ENCODE measurements at places on chromosomes 6 and 20.

DNA sequence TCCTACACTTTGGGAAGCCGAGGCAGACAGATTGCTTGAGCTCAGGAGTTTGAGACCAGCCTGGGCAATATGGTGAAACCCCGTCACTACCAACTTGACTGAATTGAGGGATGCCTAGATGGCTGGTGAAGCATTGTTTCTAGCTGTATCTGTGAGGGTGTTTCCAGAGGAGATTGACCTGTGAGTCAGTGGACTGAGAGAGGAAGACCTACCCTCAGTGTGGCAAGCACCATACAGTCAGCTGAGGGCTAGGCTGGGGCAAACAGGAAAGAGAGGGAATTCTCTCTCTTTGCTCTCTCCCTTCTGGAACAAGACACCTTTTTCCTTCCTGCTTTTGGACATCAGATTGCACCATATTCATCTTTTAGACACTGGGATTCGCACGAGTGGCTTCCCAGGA lies 3.7 kb upstream of the ZUP1 start:
- DNase-seq = no peak

- no peak for DNase-seq
These were observed 73.9 kb upstream of the SLC22A16 start for GRCh38 chr6:110550353-110550752.

GRCh38 chr20:25005220-25005619 lies 12.7 kb upstream of the APMAP start:
- DNase-seq = no peak

DNA sequence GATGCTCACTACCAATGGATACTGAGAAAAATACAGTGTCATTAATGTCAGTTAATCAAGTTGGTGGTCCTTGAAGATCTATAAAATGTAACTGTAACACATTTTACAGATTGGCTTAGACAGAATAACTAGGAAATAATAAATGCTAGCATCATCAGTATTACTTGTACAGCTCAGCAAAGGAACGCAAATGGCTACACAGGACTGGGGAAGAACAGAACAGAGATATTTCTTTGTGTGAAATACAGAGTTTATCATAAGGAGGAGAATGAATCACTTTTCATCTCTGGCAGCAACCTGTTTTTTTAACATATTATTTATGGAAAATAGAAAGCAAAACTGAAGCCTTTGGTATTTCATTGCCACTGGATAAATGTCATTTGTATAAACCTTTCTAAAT lies 8.2 kb upstream of the QKI start:
- DNase-seq = no peak

DNA sequence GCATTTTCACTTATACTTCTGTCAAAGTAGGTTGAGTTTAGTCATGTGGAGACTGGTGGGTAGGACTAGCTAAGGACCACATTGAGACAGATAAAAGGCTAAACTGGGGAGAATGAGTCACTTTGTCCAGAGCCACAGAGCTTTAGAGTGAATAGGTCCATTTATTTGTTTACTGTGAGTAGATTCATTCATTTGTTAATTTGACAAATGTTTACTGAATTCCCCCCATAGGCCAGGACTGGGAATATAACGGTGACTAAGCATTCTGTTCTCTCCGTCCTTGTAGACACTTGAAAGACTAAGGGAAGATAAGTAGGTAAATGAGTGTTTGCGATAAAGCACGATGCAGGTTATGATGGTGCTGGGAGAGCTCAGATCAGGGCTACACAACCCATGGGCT lies 699.7 kb upstream of the ID4 start:
- no peak for DNase-seq

- DNase-seq = no peak
These were observed 323.4 kb downstream of the BTBD9 start for GRCh38 chr6:38316099-38316868.

GRCh38 chr20:53296025-53296424 lies 297.6 kb downstream of the ZNF217 start:
- no peak for DNase-seq

DNA sequence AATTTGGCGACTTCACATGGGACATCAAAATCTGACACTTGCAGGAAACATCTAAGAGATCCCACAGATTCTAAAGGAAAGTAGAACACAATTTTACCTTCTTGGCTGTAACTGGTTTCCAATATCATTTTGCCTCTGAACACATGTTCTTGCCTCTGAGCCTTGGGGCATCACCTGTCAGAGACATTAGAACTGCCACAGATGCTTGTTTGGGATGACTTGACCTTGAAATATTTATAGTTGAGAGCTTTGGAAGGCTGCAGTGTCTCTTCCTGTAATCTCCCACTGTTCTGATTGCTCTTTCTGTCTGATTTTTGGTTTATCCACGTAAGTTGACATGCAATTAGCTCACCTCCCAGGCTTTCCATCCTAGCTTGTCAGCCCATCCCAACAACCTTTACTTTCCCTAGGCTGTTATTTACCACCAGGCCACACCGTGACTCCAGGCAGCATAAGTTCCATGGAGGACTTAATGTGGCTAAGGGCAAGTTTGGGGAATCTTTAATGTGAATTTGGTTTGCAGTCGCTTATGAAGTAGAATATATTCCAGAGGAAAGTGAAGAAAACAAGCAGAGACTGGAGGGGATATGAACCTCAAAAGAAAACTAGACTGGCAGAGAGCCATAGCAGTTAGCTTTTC lies 256.5 kb upstream of the RIN2 start:
- DNase-seq = no peak

- no peak for DNase-seq
These were observed 92.9 kb downstream of the ZMYND8 start for GRCh38 chr20:47263465-47264084.

GRCh38 chr6:113976806-113977205 lies 5.9 kb upstream of the HDAC2 start:
- no peak for DNase-seq

DNA sequence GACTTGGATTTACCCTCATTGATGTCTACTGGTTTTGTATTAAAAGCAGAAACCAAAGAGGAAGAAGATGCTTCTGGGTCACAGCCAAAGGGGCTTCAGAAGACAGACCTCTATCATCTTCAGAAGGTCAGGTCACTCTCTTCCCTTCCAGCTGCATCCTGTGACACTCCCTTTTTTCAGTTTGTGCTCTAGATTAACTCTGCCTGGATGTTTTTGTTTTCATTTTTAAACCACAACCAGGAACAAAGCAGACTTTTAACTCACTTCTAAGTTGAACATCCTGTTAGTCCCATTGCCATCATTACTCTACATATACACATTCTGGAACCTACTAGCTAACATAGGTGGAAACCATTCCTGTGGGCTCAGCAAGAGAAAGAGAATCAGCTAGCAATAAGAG lies 45.2 kb downstream of the AKIRIN2 start:
- no peak for DNase-seq

GRCh38 chr6:167664678-167665660 lies 161.7 kb upstream of the AFDN start:
- no peak for DNase-seq

DNA sequence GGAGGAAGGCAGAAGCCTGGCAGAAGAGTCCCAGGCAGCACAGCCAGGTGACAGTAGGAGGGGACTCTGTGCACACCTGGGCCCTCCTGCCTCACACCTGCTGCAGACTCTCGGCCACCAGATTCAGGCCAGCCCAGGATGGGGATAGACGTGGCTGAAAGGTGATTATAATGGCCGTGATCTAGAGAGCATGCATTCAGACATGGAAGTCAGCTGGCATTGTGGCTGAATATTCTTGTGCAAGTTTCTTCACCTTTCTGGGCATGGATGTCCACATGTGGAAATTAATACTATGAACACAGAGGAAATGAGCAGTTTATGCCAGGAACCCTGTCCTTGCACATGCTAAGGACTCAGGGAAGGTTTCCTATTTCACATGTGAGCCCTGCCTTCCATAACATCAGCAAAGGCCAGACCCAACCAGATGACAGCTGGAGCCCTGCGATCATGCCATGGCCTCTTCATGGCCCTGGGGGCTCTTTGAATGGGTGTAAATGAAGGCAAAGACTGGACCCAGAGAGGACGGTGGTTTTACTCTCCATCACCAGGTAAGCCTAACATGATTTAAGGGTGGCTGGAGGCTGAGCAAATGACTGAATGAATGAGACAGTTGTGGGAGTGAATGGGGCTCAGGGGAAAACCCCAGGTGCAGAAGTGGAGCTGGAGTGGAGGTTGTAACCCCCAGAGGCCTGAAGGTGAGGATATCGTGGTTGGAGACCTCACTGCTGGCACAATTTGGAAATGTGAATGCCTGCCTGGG lies 2.7 kb upstream of the RAET1L start:
- no peak for DNase-seq

DNA sequence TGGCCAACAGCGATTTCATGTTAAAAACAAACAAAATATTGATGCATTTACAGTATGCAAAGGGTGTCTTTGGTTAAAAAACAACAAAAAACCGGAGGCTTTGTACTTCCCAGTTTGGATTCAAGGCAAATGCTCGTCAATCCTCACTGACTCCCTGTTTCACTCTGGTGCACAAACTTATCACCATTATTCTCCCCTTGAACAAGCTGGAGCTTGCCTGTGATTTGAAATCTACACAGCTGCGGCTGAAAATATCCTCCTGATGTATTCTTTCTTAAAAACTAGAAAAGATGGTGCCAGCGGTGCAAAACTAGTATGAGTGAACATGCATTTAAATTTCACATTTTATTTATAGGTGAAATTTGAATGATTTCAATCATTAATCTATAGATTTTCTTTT lies 3.3 kb downstream of the PERP start:
- no peak for DNase-seq

GRCh38 chr6:19690325-19691075 lies 146.7 kb upstream of the ID4 start:
- no peak for DNase-seq

DNA sequence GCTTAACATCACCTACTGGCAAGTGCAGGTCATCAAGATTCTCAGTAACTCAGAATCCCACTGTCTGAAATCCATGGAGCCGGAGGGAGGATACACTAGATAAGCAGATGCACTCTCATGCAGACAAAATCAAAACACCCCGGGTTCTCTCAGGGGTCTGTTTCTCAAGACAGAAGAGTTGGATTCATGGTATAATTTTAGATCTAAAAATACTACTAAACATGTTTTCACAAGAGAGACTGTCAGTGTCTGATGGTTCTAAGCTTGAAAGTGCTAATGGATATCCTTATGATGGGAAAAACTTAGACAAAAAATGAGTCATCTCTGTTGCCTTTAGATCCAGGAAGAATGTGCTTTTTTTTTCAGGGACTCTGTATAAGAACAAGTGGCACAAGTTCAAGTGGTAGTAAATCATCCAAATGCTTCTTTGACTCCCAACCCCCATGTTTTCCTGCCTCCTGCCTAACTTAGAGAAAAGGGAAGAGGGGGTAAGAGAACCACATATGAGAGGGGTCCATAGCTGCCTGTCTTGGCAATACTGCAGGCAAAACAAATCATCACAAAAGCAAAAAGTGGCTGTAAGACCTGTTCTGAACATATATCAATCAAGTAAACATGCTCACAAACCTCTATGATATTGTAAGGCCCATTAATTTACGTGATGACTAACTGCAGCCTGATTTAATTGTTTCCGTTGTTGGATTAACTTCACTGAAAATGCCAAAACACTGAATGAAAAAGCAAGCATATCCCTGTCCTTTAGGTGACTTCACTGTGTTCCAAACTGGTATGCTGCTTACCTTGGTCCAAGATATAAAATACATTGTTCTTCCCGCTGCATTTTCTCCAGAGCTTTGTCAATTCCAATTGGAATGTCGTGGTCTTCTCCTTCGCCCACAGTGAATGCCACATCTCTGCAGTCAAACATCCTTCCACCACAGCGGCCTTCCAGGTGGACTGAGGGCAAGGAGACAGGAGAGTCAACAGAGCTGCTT lies 84.0 kb upstream of the TULP1 start:
- DNase-seq = no peak

DNA sequence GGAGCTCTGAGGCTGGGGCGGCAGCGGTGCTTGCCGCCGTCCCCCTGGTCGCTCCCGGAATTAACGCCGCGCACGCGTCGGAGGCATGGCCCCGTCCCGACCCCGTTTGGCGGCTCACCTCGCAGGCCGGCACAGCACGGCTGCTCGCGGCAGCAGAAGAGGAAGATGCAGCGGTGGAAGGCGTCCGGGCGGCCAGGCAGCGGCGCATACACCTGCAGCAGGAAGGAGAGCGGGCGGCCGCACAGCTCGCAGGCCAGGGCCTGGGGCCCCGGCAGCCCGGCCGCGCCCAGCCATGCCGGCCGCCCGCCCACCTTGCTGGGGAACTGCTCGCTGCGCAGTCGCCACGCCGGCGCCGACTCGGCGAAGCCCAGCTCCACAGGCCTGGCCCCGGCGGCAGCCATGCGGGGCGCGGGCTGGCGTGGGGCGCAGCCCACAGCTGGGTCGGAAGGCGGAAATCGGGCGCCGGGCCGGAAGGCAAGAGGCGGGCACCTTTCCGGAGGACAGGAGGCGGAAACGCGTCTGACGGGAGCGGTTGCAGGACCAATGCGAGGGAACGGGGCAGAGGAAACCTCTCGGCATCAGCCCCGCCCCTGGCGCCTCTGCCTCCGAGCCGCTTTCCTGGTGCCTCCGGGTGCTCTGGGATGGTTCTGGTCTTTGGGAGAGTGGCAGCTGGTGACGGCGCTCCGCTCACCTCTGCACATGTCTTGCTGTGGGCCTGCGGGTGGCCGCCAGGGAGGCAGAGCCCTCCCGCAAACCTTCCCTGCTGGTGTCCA lies at the start of gene PDCD2:
PDCD2 (minus strand) TSS at position 457 of the 773 bp plus-strand sequence; CDS start at position 401, 56 bp downstream.
- peak; percentile 94 for DNase-seq

GRCh38 chr20:62088258-62089127 lies 22.8 kb upstream of the TAF4 start:
- no peak for DNase-seq

- DNase-seq = no peak
These were observed 62.1 kb downstream of the OLIG3 start for GRCh38 chr6:137432054-137432611.

GRCh38 chr6:169812257-169812644 lies 60.8 kb downstream of the ERMARD start:
- DNase-seq = no peak

GRCh38 chr6:105474234-105474633 lies 71.4 kb upstream of the PREP start:
- no peak for DNase-seq

GRCh38 chr6:22108199-22108598 lies 188.6 kb downstream of the PRL start:
- no peak for DNase-seq

- DNase-seq = no peak
These were observed 173.7 kb downstream of the GRM1 start for GRCh38 chr6:146202570-146202969.

GRCh38 chr6:10722820-10723566 lies at the start of gene TMEM14C:
TMEM14C (plus strand) TSS chr6:10723070; CDS start chr6:10724614, 1,544 bp downstream.
- DNase-seq = peak; percentile 67

- DNase-seq = no peak
These were observed 511.8 kb upstream of the ID4 start for GRCh38 chr6:19325335-19325789.

GRCh38 chr6:157713451-157714152 lies 109.4 kb upstream of the SNX9 start:
- DNase-seq = no peak

GRCh38 chr6:25462235-25462897 lies 183.2 kb downstream of the CARMIL1 start:
- no peak for DNase-seq

All from T-helper 1 cell (primary cell).